Dermis microvascular lymphatic vessel endothelial cell (primary cell): ENCODE measurements at places on chromosomes 6 and 20.

- no peak for DNase-seq
Measured at GRCh38 chr6:162343936-162344645, 383.5 kb downstream of the PRKN start.

GRCh38 chr6:85644279-85644762 lies 1.6 kb upstream of the SYNCRIP start:
- DNase-seq, result no peak

GRCh38 chr6:28863604-28864325 lies 60.0 kb downstream of the TRIM27 start:
- DNase-seq, result peak; percentile 83

DNA sequence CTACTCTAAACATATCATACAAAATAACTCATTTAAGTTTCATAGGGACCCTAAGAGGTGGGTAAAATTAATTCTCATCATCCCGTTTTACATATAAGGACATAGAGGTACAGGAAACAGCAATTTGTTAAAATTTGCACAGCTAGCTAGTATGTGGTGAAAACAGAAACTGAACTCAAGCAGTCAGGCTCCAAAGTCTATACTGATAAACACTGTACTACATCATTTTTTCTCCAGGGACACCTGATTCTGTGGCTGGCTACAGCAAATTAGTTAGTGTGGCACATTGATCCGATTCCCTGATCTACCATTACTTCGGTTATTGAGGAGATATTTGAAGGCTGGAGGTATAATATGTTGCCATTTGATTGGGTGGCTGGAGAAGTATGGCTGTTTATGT lies 36.2 kb upstream of the E2F3 start:
- no peak for DNase-seq
